ENCODE measurements at places on chromosomes 2 and 18.

DNA sequence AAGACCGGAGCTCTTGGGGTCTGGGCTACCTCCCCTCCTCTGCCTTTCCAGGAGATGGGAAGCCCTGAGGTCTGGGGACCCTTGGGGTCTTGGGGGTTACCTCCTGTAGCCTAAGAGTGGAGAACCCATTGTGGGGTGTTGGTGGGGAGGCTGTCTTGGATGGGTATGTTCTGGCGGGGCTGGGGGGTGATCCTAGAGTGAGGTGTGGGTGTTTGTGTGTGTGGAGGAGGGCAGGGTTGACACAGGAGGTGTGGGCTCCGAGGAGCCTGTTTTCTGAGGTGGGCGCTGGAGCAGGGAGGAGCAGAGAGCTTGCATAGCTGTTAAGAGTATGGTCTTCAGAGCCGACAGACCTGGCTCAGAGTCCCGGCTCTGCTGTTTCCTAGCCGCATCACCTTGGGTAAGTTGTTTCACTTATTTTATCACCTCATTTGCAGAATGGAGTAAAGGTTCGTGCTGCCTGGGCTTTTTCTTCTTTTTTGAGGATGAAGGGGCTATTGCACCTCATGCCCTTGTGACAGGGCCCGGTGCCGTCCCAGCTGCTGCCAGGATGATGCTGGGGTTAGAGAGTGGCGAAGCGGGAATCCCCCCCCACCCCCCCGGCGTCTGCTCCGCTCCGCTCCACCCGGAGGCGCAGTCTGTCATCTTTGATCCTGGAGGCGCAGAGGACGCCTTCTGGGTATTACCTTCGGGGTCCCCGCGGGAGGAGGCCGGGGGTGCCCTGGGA lies 17.2 kb downstream of the TET3 start:
- no peak for DNase-seq

- DNase-seq: no peak
Measured at GRCh38 chr18:24293254-24293653, 104.4 kb downstream of the OSBPL1A start.

- DNase-seq: no peak
Measured at GRCh38 chr2:182193291-182193690, 207.6 kb downstream of the PPP1R1C start.

DNA sequence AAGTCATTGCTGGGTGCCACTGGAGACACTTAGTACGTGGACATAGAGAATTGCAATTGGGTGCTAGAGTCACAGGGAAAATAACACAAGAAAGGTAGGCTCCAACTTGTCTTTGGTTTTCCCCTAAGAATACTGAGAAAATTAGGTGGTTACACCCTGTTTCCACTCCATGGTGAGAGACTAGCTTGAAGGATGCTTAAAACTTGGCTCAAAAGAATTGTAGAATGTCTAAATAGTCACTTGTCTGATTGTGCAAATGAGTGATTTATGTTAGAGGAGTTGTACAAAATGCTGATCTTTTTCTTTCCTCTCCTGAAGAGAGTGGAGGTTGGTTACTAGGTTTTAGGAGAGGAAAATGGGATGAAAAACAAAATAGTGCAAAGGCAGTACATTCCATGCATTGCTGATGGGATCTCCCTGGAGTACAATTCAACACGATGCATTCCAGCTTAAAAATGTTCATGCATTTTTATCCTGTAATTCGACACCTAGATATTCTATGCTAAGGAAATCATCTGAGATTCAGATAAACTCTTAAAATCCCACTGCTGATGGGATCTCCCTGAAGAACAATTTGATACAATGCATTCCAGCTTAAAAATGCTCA lies 2.2 kb upstream of the SERPINB12 start:
- no peak for DNase-seq

- DNase-seq: no peak
Measured at GRCh38 chr2:234292205-234292961, 204.5 kb downstream of the ARL4C start.

DNA sequence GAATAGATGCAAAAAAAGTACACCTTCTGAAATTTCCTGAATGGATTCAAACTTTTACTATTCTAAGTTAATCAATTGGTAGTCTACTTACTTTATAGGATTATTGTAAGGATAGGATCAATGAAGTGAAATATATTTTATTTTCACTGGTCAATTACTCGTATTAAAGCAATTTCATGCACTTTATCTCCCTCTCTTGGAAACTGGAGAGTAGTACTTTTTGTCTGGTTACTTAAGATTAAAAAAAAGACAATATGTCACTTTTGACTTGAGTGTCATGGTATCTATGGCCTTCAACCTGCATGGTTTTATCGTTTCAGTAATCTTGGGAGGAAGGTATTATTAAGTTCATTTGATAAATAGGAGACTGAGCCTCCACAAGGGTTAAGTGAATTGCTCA lies 1.0 kb upstream of the KYNU start:
- DNase-seq: no peak

DNA sequence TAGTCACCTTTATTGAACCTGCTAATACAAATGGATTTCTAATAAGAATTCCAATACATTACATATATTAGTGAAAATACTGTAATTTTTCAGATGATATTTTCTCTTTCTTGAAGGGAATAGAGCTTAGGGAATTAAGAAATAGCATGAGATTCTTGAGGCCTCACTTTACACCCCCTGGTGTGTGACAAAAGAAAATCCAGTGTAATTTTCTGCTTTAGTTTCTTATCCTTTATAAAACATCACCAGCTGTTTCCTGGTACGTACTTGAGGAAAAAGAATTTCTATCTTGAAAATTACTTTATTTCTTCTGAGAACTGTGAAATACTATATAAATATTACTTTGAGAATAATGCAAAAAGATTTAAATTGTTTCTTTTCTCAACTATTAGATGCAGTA lies 71.6 kb downstream of the CLIP4 start:
- DNase-seq: no peak

GRCh38 chr18:48027401-48027963 lies 97.0 kb upstream of the SMAD2 start:
- no peak for DNase-seq

DNA sequence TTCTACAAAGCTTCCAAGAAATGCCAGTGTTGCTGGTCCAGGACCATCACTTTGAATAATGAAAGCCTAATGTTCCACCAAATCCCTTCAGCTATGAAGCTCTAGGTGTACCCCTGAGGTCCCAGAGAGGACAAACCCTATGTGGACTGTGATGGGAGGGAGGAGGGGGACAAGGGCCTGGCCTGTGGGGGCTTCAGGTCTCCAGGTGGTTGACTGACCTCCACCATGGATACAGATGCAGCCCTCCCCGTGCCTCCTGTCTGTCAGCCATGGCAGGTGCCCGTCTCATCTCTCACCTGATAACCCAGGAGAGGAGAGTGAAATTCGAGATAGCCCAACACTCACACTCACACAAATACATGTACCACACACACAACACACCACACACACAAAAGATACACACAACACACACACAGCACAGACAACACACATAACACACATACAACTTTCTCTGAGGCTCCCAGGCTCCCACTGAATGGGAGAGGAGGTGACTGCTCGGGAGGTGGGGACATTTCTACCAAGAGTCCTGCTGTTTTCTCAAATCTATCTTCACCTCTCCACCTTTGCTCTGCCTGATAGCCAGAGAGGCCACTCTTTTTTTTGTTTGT lies 12.8 kb upstream of the RHOB start:
- DNase-seq: no peak

DNA sequence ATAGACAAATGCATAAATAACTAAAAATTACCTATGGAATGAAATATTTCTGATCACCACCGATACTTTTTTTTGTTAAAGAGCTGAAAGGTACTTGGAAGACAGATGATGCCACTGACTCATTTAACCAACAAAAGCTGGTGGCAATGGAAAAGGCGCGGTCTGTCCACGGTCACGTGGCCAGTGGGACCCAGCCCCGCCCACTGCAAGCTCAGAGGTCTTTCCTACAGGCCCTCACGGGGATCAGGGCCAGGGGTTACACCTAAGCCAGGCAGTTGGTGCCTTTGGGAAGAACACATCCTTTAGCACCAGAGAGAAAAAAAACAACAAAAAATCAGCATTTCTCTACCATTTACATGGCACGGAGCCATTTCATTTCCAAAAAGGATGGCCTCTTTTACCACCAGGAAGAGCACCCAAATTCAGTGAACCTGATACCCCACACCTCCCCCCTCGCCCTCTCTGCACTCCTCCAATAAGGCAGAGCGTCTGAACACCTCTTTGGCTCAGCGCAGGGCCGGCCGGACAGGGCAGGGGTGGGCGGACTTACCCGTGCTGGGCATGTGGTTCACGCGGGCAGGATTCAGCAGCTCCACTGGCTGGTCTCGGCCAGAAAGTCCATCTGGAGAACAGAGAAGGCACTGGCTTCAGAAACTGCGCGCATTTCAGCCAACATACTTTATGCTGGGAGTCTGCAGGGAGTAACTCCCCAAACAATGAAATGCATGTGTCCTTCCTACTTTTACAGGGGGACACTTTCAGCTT lies 164.6 kb downstream of the HDAC4 start:
- DNase-seq: no peak

- DNase-seq: no peak
Measured at GRCh38 chr2:97966545-97967215, 29.1 kb downstream of the TMEM131 start.

DNA sequence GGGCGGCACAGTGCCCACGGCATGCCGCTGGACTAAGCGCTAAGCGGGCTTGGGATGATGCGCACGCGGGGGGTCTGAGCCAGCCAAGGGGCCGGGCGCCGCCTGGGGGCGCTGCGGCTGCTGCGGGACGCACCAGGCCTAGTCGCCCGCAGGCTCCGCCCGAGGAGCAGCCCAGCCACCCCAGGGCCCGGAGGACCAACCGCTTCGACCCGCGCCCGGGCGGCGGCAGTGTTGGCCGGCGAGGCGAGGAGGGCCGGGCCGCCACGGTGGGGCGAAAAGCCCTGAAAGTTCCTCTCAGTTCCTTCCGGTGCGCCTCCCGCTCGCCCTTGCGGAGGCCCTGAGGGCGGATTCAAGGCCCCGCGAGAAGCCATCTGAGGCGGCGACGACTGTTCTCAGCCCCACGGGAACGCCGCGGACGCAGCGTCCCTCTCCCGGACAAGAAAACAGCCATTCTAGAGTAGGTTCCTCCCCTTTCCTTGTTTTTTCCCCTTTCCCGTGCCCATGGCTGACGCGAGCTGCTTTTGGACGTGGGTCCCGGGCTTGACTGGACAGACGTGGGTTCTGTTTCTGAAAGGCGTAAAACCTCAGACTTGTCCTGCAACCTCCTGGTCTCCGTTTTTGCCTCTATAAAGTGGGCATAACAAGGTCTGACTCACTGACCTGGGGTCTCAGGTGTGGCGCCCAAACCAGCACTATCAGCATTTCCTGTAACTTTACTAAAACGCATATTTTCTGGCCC lies at the start of gene ANKAR:
Gene ANKAR (plus strand): TSS at position 297 of the 739 bp plus-strand sequence. CDS start 1,821 bp downstream, outside the sequence.
- peak; percentile 64 for DNase-seq

DNA sequence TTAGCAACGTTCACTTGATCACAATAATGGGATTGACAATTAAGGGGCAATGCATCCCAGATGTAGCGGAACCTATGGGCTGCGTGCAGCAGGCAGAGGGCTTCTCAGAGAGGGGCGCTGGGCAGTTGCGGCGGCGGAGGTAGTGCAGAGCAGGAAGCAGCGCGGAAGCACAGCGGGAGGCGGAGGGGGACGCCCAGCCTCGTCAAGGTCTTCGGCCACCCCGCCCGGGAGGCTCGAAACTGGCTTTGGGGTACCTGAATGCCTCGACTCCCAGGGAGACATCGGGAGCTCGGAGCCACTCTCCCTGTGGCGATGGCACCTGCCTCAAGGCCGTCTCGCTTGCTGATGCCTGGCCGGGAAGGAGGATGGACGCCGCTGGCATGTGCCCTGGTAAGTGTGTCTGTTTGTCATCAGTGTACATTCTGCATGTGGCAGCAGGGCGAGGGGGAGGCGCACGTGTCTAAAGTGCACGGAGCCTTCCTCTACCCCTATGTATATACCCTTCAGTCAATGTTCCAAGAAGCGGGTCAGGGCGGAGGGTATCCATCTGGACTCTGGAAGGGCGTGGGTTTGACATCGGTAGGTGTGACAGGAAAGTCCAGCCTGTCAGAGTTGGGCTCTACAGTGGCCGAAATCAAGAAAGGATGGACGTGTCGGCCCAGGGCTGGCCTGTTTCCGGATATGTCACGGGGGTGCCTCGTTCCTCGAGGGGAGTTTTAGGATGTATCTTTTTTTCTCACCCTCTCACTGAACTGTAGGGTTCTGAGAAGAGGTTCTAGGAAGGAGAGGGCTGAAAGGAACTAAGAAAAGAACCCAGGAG lies 7.5 kb upstream of the SP9 start:
- no peak for DNase-seq

- no peak for DNase-seq
Measured at GRCh38 chr2:222424276-222424728, at the start of gene SGPP2. Gene SGPP2, plus strand, starts transcription at chr2:222424543. Its CDS starts 60 bp downstream, at chr2:222424603.

DNA sequence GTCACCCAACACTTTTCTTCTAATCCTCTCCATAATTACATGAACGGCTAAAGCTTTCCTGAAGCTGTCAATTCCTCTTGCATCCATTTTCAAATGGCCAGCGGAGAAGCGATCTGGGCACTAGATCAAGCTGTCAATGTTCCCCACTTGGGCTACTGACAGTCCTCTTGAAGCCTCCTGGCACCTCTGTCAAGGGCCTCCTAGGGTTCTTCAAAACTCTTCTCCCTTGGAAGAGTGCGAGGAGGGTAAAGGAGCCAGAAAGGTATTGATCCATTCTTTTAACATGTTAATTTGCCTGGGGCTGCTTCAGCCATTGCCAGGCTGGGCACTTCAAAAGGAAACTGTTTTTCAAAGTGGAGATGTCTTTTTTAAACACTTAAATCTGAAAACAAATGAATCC lies 19.8 kb downstream of the EPHA4 start:
- no peak for DNase-seq

GRCh38 chr2:136014411-136014810 lies 29.0 kb upstream of the DARS1 start:
- DNase-seq: no peak

DNA sequence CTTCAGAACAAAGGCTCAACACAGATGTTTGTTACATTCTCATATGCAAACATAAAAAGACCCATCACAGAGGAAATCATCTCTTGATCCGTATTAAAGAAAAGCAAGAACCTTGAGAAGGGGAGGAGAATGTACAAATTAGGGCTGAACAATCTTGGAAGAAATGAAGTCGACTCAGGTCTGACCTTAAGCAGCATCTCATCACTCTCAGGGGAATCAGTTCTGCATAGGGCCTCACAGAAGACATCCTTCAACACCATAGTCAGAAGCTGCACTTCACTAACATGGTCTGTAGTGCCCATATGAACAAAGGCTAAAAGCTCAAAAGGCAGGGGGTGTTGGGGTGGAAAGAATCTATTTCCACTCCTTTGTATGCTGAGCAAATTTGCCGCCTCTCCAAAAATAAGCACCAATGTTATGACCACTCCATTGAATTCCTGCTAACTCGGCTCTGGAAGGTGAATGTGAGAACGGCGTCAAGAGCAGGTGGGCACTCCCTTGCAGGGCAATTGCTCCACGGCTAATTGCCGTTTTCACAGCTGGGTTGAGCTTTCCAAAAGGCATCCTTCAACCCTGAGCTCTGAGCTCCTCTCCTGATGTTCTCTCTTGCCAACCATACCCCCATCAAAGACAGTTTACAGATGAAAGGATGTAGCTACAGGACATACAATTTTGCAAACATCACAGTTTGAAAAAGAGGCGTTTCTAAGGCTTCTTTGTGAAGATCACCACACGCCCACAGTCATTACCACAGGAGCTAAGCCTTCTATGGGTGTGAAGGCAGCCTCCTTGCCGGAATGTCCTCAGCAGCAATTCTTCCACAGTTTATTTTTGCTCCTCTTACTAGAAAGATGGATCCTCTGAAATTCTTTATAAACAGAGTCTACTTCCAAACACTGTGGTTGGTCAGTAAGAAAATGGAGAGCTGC lies 10.0 kb downstream of the KLF7 start:
- DNase-seq: no peak

GRCh38 chr2:230944757-230945372 lies 19.8 kb upstream of the GPR55 start:
- no peak for DNase-seq

GRCh38 chr2:204357286-204357685 lies 188.0 kb upstream of the PARD3B start:
- DNase-seq: no peak

Measured in stimulated activated CD4-positive, alpha-beta T cell treated with anti-CD3 and anti-CD28 coated beads, TNF-alpha, amount 100 ng/mL, for 48 hours (primary cell).